HepG2 (cell line): ENCODE measurements at places on chromosomes 5 and 9. TPM values are rescaled to one million over a fixed set of nuclear protein-coding genes. Genes with fewer than 3 reads are reported as not detected.
A peak's percentile ranks its signal among the peaks of the same experiment; 100 is the strongest.

- no peaks in the 10 kb centered on the region for H3K36me3 ChIP-seq
- peak; percentile 13 for DNase-seq
- no peaks in the 10 kb centered on the region for H3K27me3 ChIP-seq
- peak within 1 kb of the TSS; percentile 86 for H3K4me3 ChIP-seq
- H3K4me1 ChIP-seq = peaks cover 32% of the 10 kb centered on the region
- peak within 1 kb of the TSS; percentile 100 for H3K27ac ChIP-seq
Measured at GRCh38 chr5:163460562-163461171, at the start of gene HMMR. Gene HMMR, plus strand, starts transcription at chr5:163460632. Its CDS starts 61 bp downstream, at chr5:163460693.

GRCh38 chr5:126098330-126099017 lies 324.7 kb upstream of the GRAMD2B start:
- no peak overlapping the region for H3K4me3 ChIP-seq
- H3K27me3 ChIP-seq = no peaks in the 10 kb centered on the region

DNA sequence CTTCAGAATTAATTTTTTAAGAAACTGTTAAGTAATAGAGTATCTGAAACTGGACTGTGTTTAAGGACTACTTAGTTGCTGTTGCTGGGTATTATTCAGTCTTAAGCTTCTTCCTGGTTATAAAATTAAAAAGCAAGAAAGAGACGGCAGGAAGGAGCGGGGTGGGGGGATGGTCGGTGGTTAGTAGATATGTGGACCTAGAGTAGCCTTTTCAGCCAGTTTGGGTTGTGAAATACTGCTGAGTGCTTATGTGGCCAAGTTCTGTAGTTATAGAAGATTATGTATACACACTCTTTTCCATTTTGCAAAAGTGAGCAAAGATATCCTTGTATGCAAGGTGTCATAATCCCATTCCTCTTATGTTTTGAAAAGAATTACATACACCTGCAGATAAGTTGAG lies 28.5 kb downstream of the TRIO start:
- H3K27ac ChIP-seq = peak overlapping the region; percentile 33
- peaks cover 99% of the 10 kb centered on the region for H3K4me1 ChIP-seq
- peak; percentile 43 for DNase-seq
- no peaks in the 10 kb centered on the region for H3K27me3 ChIP-seq

DNA sequence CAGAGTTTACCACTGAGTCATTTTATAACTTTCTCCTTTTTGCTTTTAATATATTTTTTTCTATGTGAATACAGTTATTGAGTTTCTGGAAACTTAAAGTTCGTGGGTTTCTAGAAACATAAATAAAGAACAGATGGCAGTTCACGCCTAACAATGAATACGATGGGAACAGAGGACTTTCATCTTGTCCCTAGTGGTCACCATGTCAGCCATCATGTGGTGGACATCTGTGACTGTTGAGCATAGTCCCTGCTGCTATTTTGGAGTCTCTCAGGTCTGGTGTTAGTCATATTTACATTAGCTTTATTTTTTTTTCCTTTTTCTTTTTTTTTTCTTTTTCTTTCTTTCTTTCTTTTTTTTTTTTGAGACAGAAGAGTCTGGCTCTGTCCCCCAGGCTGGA lies 85.3 kb downstream of the XRCC4 start:
- no peaks in the 10 kb centered on the region for H3K27me3 ChIP-seq
- H3K27ac ChIP-seq = no peak overlapping the region
- H3K4me3 ChIP-seq = no peak overlapping the region
- no peaks in the 10 kb centered on the region for H3K36me3 ChIP-seq
- no peaks in the 10 kb centered on the region for H3K4me1 ChIP-seq
- DNase-seq = no peak

DNA sequence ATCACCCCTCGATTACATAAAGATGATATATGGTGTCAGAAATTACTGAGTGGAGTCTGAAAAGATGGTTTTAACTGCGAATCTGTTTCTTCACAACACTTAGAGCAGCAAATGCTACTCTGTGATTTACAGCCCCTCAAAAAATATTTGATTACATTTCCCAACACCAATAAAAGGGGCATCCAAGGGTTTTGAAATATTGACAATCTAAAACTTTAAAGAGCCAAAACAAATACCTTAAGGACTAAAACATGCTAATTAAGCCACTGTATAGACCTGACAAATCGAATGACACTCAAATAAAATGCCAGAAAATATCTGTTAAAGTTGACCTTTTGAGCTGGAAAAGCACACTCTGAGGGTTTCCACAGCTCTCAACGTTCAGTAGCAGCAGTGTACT lies 73.2 kb downstream of the ELAVL2 start:
- H3K4me1 ChIP-seq = no peaks in the 10 kb centered on the region
- no peaks in the 10 kb centered on the region for H3K36me3 ChIP-seq
- DNase-seq = no peak
- H3K27ac ChIP-seq = no peak overlapping the region
- H3K4me3 ChIP-seq = no peak overlapping the region

DNA sequence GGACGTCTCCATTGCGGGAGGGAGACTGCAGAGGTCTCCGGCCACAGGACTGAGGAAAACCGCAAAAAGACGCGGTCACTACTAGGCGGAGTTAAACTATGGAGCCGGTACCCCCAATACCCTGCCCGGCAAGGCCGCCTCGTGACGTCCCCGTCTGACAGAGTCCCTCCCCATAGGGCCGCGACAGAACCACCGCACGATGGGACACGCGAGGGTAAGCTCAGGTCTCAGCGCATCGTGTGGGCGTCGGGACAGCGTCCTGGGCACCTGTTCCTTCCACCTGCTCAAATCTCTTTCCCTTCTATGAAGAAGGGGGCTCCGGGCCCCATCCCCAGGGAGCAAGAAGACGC lies 35.2 kb upstream of the GLDC start:
- peaks cover 70% of the 10 kb centered on the region for H3K4me1 ChIP-seq
- H3K27ac ChIP-seq = peak overlapping the region; percentile 98
- no peaks in the 10 kb centered on the region for H3K36me3 ChIP-seq
- DNase-seq = peak; percentile 68

GRCh38 chr9:128497824-128498610 lies 6.5 kb upstream of the GLE1 start:
- H3K36me3 ChIP-seq = peaks cover 50% of the 10 kb centered on the region
- no peak for DNase-seq
- no peak overlapping the region for H3K4me3 ChIP-seq
- H3K27ac ChIP-seq = no peak overlapping the region
- no peaks in the 10 kb centered on the region for H3K27me3 ChIP-seq

GRCh38 chr9:83583151-83584014 lies 39.6 kb upstream of the IDNK start:
- H3K36me3 ChIP-seq = no peaks in the 10 kb centered on the region
- H3K27me3 ChIP-seq = no peaks in the 10 kb centered on the region
- no peaks in the 10 kb centered on the region for H3K4me1 ChIP-seq
- no peak overlapping the region for H3K4me3 ChIP-seq
- no peak overlapping the region for H3K27ac ChIP-seq

Gene IFNA21
- not detected in 2 replicates for total RNA-seq

Gene CDC20B
- not detected in 2 replicates for total RNA-seq
